ENCODE measurements at places on chromosomes 5 and 9. TPM values are rescaled to one million over a fixed set of nuclear protein-coding genes. Genes with fewer than 3 reads are reported as not detected.

Gene LCN1
- total RNA-seq, result not detected

Gene SPATA31C1
- total RNA-seq, result not detected

Gene RAB3C
- total RNA-seq, result 5.8 TPM

Gene STKLD1
- total RNA-seq, result 0.75 TPM

Gene EFNA5
- 60.4 TPM for total RNA-seq

Gene ORM2
- not detected for total RNA-seq
